ENCODE measurements at places on chromosomes 5 and 9.

DNA sequence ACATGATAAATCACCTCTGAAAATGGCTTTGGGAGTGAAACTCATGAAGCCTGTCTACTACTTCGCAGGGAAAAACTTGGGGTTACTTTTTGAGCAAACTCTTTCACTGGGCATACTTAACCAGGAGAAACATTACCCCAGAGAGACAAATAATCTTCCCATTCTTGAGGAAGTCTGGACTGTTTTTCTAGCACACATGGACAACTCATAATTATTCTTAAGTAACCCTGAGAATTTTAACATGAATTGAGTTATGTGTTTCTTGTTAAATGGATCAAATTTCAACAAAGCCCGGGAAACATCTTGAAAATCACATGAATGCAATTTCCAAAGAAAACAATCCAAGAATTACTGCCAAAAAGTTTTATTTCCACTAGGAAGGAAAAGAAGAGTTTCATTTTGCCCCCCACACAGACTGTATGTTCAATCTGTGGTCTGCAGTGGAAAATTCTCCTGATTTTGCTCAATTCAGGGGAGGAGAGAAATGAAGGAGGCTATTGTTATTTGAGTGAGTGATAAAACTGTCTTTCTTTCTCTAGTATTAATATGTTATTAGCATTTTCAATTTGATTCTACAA is 564.8 kb upstream of the CLINT1 start:
- DNase-seq, result no peak

DNA sequence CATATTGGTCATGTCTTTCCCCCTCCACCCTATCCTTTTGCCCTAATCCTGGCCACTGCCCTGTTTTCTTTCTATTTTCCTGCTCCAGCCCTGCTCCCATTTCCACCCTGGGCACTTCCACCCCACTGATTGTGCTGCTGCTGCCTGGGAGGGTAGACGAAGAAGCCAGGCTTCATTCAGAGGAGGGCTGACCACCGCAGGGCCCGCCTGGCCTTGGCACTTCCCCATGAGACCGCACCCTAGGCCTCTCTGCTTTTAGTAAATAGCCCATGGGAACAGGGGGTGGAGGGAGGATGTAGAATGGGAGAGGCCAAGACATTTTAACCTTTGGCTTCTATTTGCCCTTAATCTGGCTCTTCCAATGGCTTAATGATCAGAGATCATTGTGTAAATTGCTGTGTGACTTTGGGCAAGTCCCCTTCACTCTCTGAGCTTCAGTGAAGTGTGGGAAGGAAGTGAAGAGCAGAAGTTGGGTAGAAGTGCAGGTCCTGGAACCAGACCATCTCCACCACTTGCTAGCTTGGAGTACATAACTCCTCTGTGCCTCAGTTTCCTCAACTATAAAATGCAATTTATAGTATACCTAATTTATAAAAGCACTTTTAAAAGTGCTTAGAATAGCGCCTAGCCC is 13.6 kb upstream of the GPX3 start:
- peak; percentile 12 for DNase-seq

DNA sequence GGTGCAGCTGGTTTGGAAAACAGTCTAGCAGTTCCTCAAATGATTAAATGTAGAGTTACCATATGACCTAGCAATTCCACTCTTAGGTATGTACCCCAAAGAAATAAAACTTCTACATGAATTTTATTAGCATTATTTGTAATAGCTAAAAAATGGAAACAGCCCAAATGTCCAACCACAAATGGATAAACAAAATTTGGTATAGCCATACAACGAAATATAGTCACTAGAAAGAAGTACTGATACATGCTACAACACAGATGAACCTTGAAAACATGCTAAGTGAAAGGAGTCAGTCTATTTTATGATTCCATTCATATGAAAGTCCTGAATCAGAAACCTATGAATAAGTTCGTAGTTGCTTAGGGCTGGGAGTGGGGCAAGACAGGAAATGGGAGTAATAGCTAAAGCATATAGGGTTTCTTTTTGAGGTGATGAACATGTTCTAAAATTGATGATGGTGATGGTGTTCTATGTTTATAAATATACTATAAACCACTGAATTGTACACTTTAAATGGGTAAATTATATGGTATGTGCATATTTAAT is 6.3 kb downstream of the GDF9 start:
- DNase-seq, result no peak

DNA sequence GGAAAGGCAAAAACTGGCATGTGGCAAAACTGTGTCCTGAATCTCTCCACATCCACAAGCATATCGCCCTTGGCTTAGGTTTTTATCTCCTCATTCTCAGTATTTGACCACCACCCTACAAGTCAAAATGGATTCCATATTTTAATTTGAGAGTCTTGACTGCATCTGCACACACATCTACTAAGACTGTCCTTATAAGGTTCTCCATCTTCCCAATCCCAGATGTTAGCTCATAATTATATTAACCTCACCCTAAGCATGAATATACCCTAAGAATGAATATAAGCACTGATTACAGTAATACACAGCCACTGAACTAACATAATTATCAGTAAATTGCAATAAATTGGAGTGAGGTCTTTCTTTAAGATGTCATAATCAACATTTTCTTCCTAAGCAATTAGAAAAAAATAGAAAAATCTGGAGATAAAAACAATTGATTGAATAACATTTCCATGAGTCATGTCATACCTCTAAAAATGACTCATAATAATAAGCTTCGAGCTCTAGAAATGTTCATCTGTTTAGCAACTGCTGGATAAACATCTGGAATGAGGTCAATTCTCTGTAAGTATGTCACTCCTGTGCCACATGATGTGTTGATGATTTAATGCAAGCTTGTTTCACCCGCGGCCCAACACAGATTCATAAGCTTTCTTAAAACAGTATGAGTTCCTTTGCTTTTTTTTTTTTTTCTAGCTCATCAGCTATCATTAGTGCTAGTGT is 39.9 kb upstream of the PAM start:
- no peak for DNase-seq

DNA sequence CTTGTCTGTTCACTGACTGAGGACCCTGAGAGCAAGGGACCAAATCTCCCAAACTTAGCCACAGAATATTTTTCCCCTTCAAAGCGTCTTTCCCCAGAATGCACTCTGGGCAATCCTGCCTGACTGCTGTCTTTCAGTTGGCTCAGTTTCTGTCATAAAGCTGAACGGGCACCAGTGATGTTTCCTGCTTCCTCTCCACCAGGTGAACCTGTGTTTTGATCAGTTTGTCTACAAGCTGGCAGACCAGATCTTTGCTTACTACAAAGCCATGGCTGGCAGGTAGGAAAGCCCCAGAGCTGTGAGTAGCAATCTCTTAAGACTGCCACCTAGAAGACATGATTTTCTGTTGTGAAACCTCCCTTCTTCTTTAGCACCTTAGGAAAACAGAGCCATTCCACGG is 61.8 kb downstream of the CYFIP2 start:
- no peak for DNase-seq

DNA sequence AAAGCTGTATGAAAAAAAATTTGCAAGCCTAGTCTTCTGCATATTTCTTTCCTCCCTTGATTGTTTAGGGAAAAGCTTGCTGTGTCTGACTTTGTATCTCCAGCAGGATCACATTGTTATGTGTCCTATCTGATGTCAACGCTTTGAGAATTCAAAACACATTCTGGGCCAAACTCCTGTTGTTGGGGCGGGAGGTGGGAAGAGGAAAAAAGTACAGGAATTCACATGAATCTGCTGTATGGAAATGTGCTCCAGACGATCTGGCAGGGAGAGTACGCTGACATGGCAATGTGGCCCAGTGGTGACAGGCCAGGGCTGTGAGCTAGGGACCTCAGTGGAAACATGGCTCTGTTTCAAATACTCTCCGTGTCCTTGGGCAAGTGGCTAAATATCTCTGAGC is 87.4 kb upstream of the GNA14 start:
- no peak for DNase-seq

DNA sequence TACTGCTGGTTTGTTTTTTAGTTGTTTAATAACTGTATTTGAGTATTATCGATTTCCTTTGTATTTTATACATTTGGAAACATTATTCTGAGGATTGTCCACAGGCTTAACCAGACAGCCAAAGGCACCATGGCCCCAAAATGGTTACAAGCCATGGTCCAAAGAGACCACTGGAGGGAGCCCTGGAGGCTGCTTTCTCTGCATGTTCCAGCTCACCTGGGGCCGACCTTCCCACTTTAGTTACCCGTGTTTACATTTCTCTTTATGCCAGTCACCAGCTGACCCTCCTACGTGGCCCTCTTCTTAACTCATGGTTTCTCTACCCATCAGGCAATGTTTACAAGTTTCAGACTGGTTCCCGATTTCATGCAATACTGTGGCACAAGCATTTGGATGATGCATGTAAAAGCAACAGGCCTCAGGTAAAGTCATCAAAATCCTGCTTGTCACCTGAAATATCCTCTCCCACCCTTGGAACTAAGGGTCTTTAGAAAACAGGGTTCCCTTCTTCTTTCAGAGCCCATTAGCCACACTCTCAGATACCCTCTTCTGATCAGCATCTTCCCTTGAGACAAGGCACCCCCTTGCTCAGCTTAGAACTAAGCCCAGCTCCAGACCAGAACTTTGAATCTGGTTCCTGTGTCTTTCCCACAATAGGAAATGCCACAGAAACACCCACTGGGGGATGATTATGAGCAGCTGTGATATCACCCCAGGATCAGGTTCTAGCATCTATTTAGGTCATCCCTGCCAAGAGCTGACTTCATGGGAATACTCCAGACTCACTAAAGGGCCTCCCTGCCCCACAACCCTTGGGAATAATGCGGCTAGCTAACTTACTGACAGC is 49.9 kb upstream of the GARNL3 start:
- peak; percentile 49 for DNase-seq

- no peak for DNase-seq
Observed at GRCh38 chr5:54545796-54546195, 28.2 kb downstream of the SNX18 start.

DNA sequence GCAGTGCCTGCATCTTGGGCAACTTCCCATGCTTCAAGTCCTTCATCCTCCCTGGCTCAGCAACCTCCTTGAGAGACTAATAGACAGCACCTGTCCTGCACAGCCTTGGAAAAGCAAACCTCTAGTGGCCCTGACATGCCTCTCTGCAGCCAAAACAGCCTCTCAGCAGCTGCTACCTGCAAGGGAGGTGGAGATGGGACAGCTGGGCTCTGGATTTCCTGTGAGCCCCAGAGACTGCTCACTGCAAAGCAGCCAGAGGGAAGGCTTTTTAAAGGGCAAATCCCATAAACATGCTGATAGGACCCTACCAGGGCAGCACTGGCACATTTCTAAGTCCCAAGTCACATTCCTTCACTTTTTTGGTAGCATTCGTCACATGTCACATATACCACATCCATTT is 31.5 kb upstream of the MYORG start:
- DNase-seq, result no peak

DNA sequence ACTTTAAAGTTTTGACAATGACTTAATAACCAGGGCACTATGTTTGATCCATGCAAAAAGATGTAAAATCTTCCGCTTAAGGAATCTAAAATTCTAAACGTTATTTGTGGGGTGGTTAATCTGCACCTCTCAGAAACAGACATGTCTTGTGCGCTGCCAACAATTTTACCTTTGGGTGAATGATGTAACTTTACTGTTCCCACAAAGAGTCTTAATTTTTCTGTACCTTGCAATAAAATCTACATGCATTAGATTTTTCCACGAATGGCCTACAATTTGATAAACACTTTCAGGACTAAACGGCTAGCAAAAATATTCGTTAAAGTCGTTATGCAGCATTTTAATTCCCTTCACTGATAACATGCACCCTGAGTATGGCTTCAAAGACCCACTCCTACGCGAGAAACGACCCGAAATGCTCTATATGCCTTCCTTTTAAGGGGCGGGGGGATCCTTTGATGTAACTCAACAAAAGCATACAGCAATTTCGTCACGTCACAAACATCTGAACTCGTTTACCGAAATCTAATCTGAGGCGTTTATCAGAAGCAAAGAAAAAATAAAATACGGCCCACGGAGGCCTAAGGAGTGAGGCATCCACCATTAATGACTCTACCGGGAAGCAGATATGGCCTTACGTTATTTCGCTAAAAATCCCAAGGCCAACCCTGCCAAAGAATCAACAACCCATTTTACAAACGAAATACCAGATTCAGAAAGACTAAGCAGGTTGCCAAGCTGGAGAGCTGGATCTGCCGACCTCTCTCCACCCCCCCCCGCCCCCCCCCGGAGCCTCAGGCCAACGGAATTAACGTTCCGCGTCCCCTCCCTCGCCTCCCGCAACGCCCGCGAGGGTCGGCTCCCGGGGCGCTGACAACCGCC is 621 bp downstream of the AK6 start:
- peak; percentile 32 for DNase-seq

DNA sequence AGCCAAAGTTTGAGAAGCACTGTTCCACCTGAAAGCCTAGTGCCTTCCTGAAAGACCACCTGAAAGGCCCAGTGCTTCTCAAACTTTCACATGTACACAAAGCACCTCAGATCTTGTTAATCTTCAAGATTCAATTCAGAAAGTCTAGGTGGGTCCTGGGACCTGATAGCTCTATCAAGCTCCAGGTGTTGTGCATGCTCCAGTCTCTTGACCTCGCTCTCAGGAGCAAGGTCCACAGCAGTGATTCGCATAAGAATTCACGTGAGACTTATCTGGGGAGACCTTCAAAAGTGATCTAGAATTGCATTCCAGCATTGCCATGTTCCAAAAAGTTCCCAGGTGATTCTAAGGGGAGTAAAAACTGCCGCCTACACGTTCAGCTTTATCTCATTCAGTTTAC is 102.1 kb downstream of the PIK3R1 start:
- DNase-seq, result no peak

GRCh38 chr5:10227379-10227778 is 22.3 kb downstream of the ATPSCKMT start:
- no peak for DNase-seq

- no peak for DNase-seq
Observed at GRCh38 chr5:16628376-16628775, 11.6 kb upstream of the RETREG1 start.

GRCh38 chr5:42804717-42805339 is 6.9 kb downstream of the SELENOP start:
- DNase-seq, result no peak

GRCh38 chr5:114390431-114390830 is 28.6 kb downstream of the KCNN2 start:
- DNase-seq, result no peak

- DNase-seq, result no peak
Observed at GRCh38 chr5:105057001-105057436, 1494.4 kb upstream of the NUDT12 start.

Data from inflammatory macrophage (primary cell).